ENCODE measurements at places on chromosomes 2 and 18.

DNA sequence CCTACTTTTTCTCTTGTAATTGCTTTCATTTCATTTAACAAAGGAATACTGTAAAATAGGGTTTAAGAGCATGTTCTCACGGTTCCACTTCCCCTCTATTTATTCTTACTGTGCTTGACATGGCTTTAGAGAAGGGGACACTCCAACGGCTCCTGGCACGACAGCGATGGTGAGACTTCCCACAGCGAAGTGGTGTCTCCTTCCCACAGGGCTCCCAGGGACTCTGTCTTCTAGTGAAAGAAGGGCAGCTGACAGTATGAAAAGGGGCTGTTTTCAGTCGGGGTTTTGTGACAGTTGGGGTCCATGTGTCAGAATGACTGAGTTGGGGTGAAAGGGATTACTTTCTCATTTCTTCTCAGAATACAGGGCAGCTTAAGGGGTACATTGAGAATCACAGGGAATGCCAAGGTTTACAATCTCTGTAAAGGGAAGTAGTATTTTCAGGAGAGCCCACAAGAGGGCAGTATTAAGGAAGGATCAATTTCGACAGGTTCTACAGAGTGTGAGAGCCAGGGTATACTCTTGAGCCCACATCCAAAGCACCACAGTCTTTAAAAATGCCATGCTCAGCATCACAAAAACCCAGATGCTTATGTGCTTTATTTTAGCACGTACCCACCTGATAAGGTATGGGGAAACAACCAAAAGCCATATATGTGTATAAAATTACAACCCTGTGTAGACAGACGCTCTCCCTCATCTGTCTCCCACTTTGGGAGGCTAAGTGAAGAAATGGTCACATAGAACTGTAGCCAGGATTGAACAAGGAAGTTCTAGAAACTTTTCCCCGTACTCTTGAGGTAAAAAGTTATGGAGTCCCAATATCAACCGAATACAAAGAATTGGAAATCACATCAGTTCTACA, 31.3 kb upstream of the RAPGEF4 start:
- no peak overlapping the region for H3K4me3 ChIP-seq
- no peak for DNase-seq
- H3K27ac ChIP-seq = no peak overlapping the region

DNA sequence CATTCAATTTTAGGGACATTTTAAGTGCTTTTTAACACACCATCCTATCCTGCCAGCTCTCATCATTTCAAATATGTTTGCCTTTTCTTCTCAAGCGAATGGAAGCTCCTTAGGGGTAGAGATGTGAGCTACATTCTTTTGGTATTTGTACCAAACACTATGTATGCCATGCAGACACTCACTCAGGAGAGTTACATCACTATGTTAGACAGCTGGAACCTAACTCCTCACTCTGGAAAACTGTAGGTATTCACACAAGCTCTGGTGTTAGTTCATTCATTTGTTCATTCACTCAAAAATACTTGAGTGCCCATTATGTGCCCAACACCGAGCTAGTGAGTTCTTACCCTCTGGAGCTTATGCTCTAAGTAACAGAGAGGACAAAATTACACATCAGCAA, 26.4 kb upstream of the RNU4ATAC start:
- peaks cover 7% of the 10 kb centered on the region for H3K4me1 ChIP-seq
- H3K4me3 ChIP-seq = no peak overlapping the region
- H3K27ac ChIP-seq = no peak overlapping the region
- H3K27me3 ChIP-seq = no peaks in the 10 kb centered on the region

DNA sequence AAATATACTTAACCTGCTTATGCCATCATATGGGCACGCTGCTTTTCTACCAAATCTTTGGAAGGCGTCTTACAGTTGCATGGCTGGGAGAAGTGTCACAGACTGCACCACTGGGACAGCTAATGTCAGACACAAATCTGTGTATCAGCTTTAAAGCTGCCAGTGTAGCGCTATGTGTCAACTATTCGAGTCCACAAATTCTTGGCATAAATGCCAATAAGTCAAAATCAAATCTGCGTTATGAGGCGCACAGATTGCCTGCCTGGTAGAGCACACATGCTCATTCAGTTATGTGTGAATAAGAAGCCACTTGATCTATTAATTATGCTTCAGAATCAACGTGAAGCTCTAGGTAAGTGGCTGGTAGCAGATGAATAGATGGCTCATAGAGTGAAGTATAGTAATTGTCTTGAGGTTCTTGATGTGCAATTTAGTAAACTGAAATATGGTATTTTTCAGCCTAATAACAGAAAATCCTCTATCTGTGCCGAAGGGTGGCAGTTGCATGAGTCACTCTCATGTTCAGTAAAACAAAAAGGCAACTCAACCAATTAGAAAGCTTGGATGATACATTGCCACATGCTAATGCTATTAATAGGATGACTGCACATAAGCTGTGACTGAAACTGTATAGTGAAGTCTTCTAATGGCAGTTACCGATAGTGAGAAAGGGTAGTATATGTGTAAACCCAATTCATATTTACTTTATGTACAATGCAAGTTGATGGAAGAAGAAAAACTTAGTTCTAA, 52.0 kb downstream of the DCC start:
- no peaks in the 10 kb centered on the region for H3K27me3 ChIP-seq
- H3K4me3 ChIP-seq = no peak overlapping the region
- no peak for DNase-seq
- H3K4me1 ChIP-seq = no peaks in the 10 kb centered on the region
- no peaks in the 10 kb centered on the region for H3K36me3 ChIP-seq
- H3K27ac ChIP-seq = no peak overlapping the region

GRCh38 chr2:25844089-25844488, 34.2 kb downstream of the ASXL2 start:
- no peak overlapping the region for H3K27ac ChIP-seq
- H3K36me3 ChIP-seq = no peaks in the 10 kb centered on the region
- no peaks in the 10 kb centered on the region for H3K27me3 ChIP-seq
- no peak for DNase-seq
- no peak overlapping the region for H3K4me3 ChIP-seq

- DNase-seq = no peak
- no peaks in the 10 kb centered on the region for H3K36me3 ChIP-seq
- H3K4me1 ChIP-seq = peaks cover 5% of the 10 kb centered on the region
- no peak overlapping the region for H3K4me3 ChIP-seq
These were observed 95.3 kb upstream of the RNF152 start for GRCh38 chr18:61988100-61988499.

- H3K27ac ChIP-seq = no peak overlapping the region
- peak; percentile 48 for DNase-seq
- H3K27me3 ChIP-seq = no peaks in the 10 kb centered on the region
- H3K36me3 ChIP-seq = no peaks in the 10 kb centered on the region
- peaks cover 26% of the 10 kb centered on the region for H3K4me1 ChIP-seq
These were observed 60.8 kb downstream of the MBP start for GRCh38 chr18:77071711-77072292.

GRCh38 chr2:27672723-27673486, 9.2 kb downstream of the SLC4A1AP start:
- DNase-seq = no peak
- no peak overlapping the region for H3K27ac ChIP-seq
- no peaks in the 10 kb centered on the region for H3K27me3 ChIP-seq
- H3K4me1 ChIP-seq = no peaks in the 10 kb centered on the region

DNA sequence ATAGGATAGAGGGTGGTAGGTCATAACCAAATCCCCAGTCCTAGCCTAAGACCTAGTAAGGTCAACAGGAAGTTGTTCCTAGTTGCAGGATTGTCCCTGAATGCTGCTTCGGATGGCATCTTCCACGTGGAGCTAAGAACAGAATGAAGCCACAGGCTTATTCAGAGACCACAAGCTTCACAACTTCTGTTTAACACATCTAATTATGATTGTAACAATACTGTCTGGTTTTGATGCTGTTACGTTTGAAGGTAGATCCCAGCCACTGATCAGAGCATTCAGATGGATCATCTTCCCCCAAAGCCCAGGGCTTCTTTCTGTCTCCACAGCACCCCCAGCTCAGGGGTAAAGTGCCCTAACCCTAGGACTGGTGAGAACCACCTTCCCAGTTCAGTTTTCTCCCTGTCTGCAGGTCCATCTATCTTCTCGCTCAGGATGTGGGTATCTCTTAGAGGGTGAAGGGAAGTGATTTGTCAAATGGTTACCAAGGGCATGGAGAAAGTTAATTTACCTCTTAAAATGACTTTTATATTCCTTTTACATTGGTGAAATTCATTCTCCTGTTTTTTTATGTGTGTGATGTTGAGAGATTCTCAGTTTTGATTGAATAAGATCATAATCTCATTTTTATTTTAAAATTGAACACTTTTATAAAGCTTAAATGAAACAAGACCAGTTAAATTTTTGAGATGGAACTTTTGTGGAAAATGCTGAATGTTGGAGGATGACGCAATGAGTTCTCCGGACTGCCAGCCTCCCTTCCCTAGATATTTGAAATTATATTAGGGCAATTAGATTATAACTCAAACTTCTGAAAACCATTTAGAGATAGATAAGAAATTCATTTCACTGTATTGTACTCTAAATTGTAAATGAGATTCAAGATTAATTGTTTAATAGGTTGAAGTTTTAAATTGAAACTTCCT, 66.5 kb downstream of the RHBDD1 start:
- H3K27ac ChIP-seq = no peak overlapping the region
- DNase-seq = no peak
- H3K36me3 ChIP-seq = peaks cover 2% of the 10 kb centered on the region
- no peak overlapping the region for H3K4me3 ChIP-seq

DNA sequence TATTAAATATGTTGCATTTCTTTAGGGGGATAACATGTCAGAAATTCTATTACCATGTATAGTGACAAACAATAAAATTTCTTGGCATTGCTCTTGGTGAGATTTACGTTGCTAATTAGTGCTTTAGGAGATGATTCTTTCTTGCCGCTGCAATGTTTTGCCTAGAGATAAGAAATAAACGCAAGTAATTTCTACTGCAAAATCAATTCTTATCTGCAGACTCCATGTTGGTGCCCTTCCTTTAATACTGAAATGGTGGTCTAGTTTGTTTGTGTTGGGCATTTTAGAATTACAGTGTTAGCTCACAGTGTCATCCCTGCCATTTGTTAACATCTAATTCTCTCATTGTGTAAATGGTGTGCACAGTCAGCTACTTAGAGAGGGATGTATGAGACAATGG, 34.6 kb downstream of the ASXL3 start:
- no peaks in the 10 kb centered on the region for H3K27me3 ChIP-seq
- no peaks in the 10 kb centered on the region for H3K4me1 ChIP-seq
- H3K36me3 ChIP-seq = peaks cover 2% of the 10 kb centered on the region
- no peak for DNase-seq
- H3K27ac ChIP-seq = no peak overlapping the region

DNA sequence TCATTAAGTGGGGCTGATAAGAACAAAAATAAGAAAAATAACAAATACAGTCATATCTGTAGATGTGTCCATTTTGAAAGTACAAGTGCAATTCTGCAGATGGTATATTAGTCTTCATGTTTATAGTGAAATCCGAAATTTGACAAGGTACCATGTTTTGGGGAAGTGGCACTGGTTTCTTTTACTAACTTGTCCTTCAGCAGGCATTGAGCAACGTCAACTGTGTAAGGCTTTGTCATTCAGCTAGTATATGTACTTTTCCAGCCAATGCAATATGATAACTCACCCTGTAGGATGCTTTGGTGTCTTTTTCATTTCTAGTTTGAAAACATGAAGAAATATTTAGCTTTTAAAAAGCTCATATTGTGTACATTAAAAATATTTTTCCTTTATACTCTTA, 139.9 kb downstream of the MCFD2 start:
- no peaks in the 10 kb centered on the region for H3K36me3 ChIP-seq
- no peaks in the 10 kb centered on the region for H3K4me1 ChIP-seq
- H3K27ac ChIP-seq = no peak overlapping the region
- DNase-seq = no peak

DNA sequence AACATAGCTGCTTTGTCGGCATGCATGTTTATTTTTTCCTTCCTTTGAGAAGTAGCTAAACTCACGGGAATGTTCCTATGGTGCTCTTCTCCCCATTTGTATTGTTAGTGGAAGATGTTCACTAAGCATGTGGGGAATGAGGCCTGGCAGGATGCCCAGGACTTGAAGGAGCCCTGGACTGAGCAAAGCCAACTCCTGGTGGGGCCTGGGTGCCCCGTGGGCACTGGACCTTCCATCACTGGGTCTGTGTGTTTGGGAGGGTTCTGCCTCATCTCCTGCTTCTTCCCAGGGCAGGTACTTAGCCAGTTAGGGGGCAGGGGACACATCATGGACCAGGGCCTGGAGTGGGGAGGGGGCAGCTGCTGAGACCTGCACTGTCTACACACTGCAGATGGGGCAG, 49.3 kb downstream of the ACAA2 start:
- no peaks in the 10 kb centered on the region for H3K27me3 ChIP-seq
- DNase-seq = no peak
- H3K4me1 ChIP-seq = no peaks in the 10 kb centered on the region
- H3K36me3 ChIP-seq = no peaks in the 10 kb centered on the region
- no peak overlapping the region for H3K27ac ChIP-seq

DNA sequence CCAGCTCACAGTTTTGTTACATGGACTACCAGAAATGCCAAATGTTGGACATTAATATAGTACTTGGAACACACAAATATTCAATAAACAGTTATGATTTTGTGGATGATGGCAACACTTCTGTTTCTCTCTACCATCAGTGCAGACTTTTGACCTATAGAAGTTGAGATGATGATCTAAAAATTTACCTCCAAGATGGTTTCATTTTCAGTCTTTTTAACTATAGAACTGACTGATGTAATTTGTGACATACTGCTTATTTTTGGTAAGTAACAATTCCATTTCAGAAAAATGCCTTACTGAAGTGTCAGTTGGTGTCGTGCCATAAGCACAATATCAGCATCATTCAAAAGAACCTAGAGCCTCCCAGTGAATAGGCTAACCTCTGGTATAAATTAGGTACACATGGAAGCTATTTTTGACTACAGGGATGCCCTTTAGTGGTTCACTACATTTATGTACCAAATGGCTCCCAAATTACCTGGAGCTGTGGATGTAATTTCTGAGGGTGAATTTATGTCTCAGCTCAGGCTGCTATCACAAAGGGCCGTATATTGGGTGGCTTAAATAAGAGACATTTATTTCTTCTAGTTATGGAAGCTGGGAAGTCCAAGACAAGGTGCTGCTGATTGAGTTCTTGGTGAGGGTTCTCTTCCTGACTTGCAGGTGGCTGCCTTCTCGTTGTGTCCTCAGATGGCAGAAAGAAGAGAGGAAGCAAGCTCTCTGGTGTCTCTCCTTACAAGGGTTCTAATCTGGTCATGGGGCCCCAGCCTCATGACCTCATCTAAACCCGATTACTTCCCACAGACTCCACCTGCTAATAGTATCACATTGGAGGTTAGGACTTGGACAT, 66.5 kb downstream of the ALPK2 start:
- no peak overlapping the region for H3K27ac ChIP-seq
- H3K27me3 ChIP-seq = no peaks in the 10 kb centered on the region
- no peak overlapping the region for H3K4me3 ChIP-seq

DNA sequence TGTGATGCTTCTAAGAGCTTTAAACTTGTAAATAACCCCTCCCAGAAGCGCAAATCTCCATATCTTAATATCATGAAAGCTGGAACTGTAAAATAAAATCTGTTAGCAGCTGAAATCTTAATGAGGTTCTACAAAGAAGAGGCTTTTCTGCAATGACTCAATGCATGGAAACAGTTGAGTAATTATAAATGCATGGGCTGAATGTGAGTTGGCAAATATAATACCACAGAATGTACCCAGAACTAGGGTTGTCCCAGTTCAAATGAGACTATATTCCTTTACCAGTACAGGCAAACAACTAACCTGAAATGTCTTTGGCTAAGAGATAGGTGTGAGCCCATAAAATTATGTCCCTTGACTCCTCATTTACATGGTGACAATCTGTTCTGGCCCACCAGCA, 52.9 kb downstream of the SATB2 start:
- H3K36me3 ChIP-seq = no peaks in the 10 kb centered on the region
- DNase-seq = no peak
- no peaks in the 10 kb centered on the region for H3K27me3 ChIP-seq
- H3K27ac ChIP-seq = no peak overlapping the region

GRCh38 chr2:144516981-144517865, 2.7 kb downstream of the ZEB2 start:
- no peaks in the 10 kb centered on the region for H3K36me3 ChIP-seq
- peak; percentile 56 for DNase-seq
- H3K4me3 ChIP-seq = peak overlapping the region; percentile 77
- peaks cover 56% of the 10 kb centered on the region for H3K27me3 ChIP-seq
